ENCODE measurements at places on chromosomes 12 and 14. TPM values are rescaled to one million over a fixed set of nuclear protein-coding genes. Genes with fewer than 3 reads are reported as not detected.

DNA sequence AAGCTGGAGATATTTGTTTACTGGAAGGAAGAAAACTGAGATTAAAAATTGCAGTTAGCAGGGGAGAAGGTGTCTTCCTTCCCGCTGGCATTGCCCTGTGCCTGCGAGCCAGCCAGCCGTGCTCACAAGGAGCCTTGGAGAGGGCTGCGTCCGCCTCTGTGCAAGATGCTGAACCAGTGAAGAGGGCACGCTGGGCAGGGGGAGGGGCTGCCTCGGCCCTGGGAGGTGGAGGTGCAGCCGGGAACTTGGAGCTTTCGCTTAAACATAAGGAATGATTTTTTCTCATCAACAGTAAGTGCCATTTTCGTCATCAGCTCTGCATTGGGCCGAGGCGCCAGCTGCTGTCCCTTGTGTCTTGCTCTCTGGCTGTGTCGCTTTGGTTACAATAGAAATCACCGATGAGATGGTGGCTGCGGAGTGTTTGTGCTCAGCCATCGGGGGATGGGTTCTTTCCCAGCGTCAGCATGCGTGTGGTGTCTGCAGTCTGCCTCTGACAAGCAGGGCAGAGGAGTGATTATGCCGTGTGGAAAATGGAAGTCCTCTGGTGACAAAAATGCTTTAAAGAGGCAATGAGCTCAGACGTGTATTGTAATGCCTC lies 97.3 kb downstream of the ESR2 start:
- H3K27ac ChIP-seq: peak overlapping the region; percentile 63
- H3K36me3 ChIP-seq: no peaks in the 10 kb centered on the region
- DNase-seq: peak; percentile 66
- H3K27me3 ChIP-seq: no peaks in the 10 kb centered on the region

- no peak overlapping the region for H3K27ac ChIP-seq
- H3K4me3 ChIP-seq: no peak overlapping the region
- H3K4me1 ChIP-seq: peaks cover 3% of the 10 kb centered on the region
- no peaks in the 10 kb centered on the region for H3K27me3 ChIP-seq
- H3K36me3 ChIP-seq: no peaks in the 10 kb centered on the region
Observed at GRCh38 chr14:92926931-92927330, 4.0 kb downstream of the CHGA start.

GRCh38 chr12:93638954-93639353 lies 38.2 kb upstream of the CRADD start:
- no peaks in the 10 kb centered on the region for H3K36me3 ChIP-seq
- H3K27ac ChIP-seq: no peak overlapping the region
- no peak overlapping the region for H3K4me3 ChIP-seq
- no peaks in the 10 kb centered on the region for H3K4me1 ChIP-seq

- DNase-seq: no peak
- no peaks in the 10 kb centered on the region for H3K27me3 ChIP-seq
- H3K27ac ChIP-seq: no peak overlapping the region
- H3K4me1 ChIP-seq: peaks cover 7% of the 10 kb centered on the region
- H3K36me3 ChIP-seq: no peaks in the 10 kb centered on the region
- H3K4me3 ChIP-seq: no peak overlapping the region
Observed at GRCh38 chr14:68928770-68929550, 50.1 kb downstream of the ACTN1 start.

DNA sequence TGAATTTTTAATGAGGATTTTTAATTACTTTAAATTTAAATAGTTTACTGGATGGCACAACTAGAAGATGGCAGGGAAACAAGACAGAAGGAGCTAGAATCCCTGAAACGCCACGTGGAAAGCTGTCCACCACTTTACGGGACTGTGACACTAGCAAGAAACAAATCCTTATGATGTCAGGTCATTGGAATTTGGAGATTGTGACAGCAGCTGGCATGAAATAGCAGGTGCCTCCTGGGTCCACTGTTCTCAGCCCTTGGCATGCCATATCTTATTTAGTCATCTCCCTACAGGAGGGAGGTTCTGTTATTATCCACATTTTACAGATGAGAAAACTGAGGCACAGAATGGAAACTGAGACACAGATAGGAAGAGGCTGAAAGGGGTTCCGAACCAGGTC lies 113.8 kb downstream of the BCL11B start:
- no peaks in the 10 kb centered on the region for H3K36me3 ChIP-seq
- no peak overlapping the region for H3K27ac ChIP-seq
- no peak for DNase-seq
- H3K4me1 ChIP-seq: no peaks in the 10 kb centered on the region
- no peaks in the 10 kb centered on the region for H3K27me3 ChIP-seq

SLC7A8 gene
- polyA plus RNA-seq: 45.9 TPM

GPX2 gene
- not detected for polyA plus RNA-seq

PLBD1 gene
- 3.5 TPM for polyA plus RNA-seq

ZBTB39 gene
- 2.9 TPM for polyA plus RNA-seq

Data from ovary (tissue), 10 donors.